Ammon's horn (tissue), 1 donor: ENCODE measurements at places on chromosomes 7 and 10.
A peak's percentile ranks its signal among the peaks of the same experiment; 100 is the strongest.

GRCh38 chr10:118557946-118558345 lies 37.5 kb downstream of the PRLHR start:
- no peak for DNase-seq

DNA sequence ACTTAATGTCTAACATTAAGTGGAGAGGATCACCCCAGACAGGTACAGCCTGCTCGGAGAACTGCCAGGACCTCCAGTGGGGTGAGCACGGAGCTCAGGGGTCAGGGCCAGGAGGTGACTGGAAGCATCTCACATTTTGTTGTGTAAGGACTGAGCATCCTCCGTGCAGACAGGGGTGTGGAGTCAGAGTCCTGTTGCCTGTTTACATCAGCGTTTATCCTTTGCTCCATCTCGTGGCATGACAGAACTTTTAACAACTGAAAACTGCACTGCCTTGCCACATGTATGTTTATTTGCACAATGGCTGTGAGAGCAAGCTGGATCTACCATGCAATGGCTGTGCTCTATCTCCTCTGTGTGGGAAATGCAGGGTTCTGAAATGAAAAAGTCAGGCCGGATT lies 175.4 kb upstream of the AKR1E2 start:
- DNase-seq: no peak

- peak; percentile 56 for DNase-seq
Measured at GRCh38 chr7:33719059-33719581, 186.2 kb upstream of the BMPER start.

GRCh38 chr7:110759069-110759468 lies 331.9 kb upstream of the LRRN3 start:
- no peak for DNase-seq

GRCh38 chr7:73842067-73842976 lies at the start of gene METTL27:
TSS of gene METTL27 (minus strand) at chr7:73842516. CDS start at chr7:73842140, 376 bp downstream.
- peak; percentile 95 for DNase-seq

DNA sequence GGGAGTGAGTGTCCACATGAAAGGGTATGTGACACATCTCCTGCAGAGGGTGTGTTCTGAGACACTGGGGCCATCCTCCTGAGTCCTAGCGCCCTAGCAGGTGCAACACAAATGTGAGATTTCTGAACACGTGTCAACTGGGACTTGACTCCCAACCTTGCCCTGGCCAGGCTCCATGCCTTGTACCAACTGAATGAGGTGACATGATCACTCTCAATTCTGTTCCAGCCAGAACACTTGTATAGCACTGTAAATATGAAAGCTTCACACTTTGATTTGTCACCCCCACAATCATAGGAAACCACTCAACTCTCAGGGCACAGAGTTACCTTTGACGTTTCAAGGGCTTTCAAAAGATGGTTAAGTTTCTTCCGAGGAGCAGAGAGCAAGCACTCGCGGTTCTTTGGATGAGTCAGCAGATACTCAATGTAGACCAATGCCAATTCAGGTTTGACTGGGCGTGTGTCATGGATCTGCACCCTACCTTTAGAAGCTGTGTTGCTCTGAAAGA lies 48.6 kb downstream of the NCAPG2 start:
- no peak for DNase-seq

DNA sequence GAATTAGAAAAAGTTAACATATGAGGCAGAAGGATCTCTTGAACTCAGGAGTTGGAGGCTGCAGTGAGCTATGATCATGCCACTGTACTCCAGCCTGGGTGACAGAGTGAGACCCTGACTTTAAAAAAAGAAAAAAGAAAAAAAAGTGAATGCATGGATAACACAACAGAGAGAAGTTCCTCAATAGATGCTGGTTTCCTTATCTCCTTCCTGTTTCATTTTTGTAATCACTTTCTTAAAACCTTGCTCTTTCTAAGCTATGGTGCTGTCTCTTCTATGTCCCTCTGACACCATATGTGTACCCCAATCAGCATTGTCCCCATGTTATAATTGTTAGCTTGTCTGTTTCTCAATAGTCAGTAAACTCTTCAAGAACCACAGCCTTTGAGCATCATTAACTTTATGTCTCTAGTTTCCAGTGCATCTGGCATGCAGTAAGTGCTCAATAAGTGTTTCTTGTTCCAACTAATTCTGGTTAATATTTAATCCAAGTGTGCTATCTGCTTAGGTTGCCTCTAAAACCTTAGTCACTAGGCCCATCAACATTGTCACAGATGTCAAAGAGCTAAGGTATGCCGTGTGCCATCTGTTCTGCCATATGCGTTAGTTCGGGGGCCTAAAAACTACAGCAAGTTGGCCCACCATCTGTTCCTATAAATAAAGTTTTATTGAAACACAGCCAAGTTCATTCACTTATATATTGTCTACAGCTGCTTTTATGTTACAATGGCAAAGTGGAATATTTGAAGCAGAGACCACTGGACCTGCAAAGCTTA lies 36.2 kb downstream of the MPP7 start:
- no peak for DNase-seq

GRCh38 chr7:114630201-114630990 lies 215.8 kb downstream of the FOXP2 start:
- DNase-seq: peak; percentile 13

DNA sequence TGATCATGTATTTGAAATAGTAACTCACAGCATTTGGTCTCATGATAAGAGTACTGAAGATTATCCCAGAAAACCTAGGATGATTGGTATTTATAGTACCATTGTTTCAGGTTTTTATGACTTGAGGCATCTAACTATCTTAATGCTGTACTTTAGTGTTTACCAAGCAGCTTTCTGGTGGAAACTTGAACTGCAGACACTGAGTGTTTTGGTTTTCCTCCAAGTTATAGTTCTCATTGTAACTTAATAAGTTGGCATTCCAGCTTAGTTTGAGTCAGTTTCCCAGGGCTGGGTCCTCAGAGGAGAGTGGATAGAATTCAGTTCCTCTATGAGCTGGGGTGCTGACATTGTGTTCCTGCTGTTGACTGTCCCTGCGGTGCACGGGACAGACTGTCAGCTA lies 50.4 kb downstream of the SEC23IP start:
- no peak for DNase-seq

- DNase-seq: no peak
Measured at GRCh38 chr7:20085086-20085485, 132.1 kb downstream of the MACC1 start.

- no peak for DNase-seq
Measured at GRCh38 chr7:54967377-54967776, 51.4 kb upstream of the EGFR start.

DNA sequence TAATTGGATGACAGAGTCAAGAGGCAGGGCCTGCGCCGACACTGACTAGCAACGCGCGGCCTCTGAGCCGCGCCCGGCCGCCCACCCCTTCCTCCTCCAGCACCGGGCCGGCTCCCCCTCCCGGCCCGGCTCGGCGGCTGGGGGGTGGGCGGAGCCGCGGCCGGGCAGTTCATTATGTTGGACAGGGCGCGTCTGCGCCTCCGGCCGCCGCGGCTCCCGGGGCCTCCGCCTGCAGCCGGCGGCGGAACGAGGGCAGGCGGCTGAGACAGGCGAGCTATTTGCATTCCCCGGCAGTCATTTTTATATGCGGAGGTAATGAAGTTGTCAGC lies 106.7 kb downstream of the SNX10 start:
- peak; percentile 35 for DNase-seq

GRCh38 chr10:88920198-88920597 lies 32.4 kb downstream of the ACTA2 start:
- DNase-seq: no peak
